ENCODE measurements at places on chromosomes 7 and 10. TPM values are rescaled to one million over a fixed set of nuclear protein-coding genes. Genes with fewer than 3 reads are reported as not detected.

UTF1 gene
- total RNA-seq: not detected

FAM25G gene
- total RNA-seq: 0.73 TPM

ADAM22 gene
- 0.24 TPM for total RNA-seq

HOXA1 gene
- total RNA-seq: 2.1 TPM

CHST3 gene
- 61.9 TPM for total RNA-seq

VPS50 gene
- 7.6 TPM for total RNA-seq

NUTM2E gene
- 0.43 TPM for total RNA-seq

CEP55 gene
- 60.9 TPM for total RNA-seq

ASZ1 gene
- total RNA-seq: not detected

TMEM60 gene
- total RNA-seq: 26.9 TPM

SPAM1 gene
- not detected for total RNA-seq

WASHC2C gene
- total RNA-seq: 17.2 TPM

SLC26A5 gene
- not detected for total RNA-seq

SEMA4G gene
- total RNA-seq: 7.4 TPM

IL15RA gene
- total RNA-seq: 2.3 TPM

THSD7A gene
- total RNA-seq: 1.4 TPM

ARHGAP22 gene
- total RNA-seq: 3.4 TPM

AOAH gene
- total RNA-seq: not detected

UCN3 gene
- not detected for total RNA-seq

CRHR2 gene
- 0.02 TPM for total RNA-seq

APBB1IP gene
- 5.2 TPM for total RNA-seq

PRKCQ gene
- total RNA-seq: 4.1 TPM

ASNS gene
- 63.2 TPM for total RNA-seq

CPA1 gene
- total RNA-seq: not detected

COL1A2 gene
- total RNA-seq: not detected

PVRIG gene
- not detected for total RNA-seq

ITGA8 gene
- total RNA-seq: not detected

LRRC4 gene
- total RNA-seq: not detected

RBP3 gene
- not detected for total RNA-seq

CFAP70 gene
- 0.17 TPM for total RNA-seq

STRIP2 gene
- 6.5 TPM for total RNA-seq

CPED1 gene
- total RNA-seq: not detected

MRLN gene
- total RNA-seq: not detected

DDC gene
- 1.1 TPM for total RNA-seq

ADARB2 gene
- total RNA-seq: 0.17 TPM

LIPK gene
- total RNA-seq: not detected

NUTM2D gene
- 1.4 TPM for total RNA-seq

NACAD gene
- 0.25 TPM for total RNA-seq

SYNPO2L gene
- 0.01 TPM for total RNA-seq
